ENCODE measurements at places on chromosomes 13 and 19.

- no peak for DNase-seq
Measured at GRCh38 chr13:32045982-32046785, 14.6 kb downstream of the FRY start.

GRCh38 chr13:111537115-111537728, 216.8 kb downstream of the TEX29 start:
- DNase-seq = no peak

DNA sequence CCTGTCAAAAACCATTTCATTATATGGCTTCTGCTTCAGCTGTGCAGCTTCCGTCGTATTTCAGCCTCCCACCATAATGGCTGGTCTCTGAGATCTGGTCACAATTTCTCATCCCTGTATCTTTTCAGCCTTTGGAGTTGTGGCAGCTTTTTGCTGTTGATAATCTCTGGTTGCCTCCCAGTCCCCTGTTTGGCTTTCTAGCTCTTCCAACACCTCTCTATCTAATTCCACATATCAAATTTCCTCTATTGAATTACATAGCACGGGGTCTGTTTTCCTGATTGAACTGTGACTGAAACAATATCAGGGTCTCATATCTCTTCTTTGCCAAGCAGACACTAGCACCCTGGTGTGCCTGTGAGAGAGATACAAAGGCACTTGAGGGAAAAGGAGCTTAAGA, 222.1 kb upstream of the OBI1 start:
- no peak for DNase-seq

- no peak for DNase-seq
Measured at GRCh38 chr13:35954207-35954560, 177.0 kb downstream of the DCLK1 start.

GRCh38 chr13:73767191-73767741, 366.9 kb downstream of the KLF12 start:
- no peak for DNase-seq

- DNase-seq = no peak
Measured at GRCh38 chr19:3398114-3398899, 31.9 kb downstream of the NFIC start.

DNA sequence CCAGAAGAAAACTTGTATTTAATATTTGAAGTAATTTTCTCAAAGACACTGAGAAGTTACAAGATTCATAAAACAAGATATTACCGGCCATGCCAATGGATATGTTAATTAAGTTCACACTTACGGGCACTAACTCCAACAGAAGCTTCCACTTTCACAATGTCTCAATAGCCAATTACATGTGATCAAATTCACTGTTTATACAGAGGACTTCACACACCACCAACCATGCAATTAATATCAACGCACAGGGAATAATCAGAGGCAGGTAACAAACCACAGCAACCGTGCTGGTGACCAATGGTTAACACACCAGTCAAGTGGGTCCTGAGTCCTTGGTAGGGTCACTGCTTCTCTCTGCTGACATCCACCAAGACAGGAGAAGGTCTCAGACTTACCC, 5.9 kb upstream of the ACOD1 start:
- DNase-seq = no peak

GRCh38 chr19:7386308-7386707, 37.6 kb downstream of the ARHGEF18 start:
- no peak for DNase-seq

Measured in T-helper 9 cell (primary cell).